GM12878 (cell line): ENCODE measurements at places on chromosomes 12 and 14. TPM values are rescaled to one million over a fixed set of nuclear protein-coding genes. Genes with fewer than 3 reads are reported as not detected.
A peak's percentile ranks its signal among the peaks of the same experiment; 100 is the strongest.

GRCh38 chr14:74583689-74584434, 28.2 kb downstream of the LTBP2 start:
- no peak for DNase-seq

GRCh38 chr12:4526923-4527546, 11.7 kb upstream of the RAD51AP1 start:
- DNase-seq = no peak

The C12orf50 gene
- not detected in 2 replicates for polyA plus RNA-seq

DNA sequence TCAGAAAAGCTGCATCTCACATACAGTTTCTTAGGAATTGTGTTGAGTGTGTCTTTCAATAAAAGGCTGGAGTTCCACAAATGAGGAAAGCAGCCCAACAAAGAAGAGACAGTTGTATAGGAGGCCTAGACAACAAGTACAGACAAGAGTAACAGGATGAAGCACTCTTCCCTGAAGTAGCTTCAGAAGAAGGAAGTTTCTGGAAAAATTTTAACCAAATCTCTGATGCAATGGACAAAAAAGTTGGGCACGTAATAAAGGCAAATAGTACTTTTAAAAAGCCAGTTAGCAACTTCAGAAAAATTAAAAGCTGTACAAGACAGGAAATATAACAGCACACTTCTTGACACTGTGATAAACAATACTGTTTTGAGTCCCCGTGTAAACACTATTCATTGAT, 134.1 kb upstream of the PLEKHG7 start:
- DNase-seq = no peak

DNA sequence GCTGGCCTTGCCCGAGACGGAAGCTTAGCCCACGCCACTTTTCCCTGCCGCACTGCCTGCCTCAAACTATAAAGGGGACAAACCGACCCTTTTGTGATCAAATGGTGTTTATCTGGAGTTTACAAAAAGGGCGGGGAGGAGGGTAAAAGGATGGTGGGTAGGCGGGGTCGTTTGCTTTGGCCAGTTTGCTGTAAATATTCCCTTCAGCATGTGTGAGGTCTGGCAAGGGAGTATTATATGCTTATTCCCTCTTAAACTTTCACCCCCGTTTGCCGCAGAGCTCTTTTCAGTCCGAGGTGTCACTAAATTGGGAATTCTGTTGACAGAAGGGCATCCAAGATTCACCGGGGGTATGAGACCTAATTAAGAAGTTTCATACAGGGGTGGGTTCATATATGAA, 3.8 kb upstream of the TBX3 start:
- DNase-seq = no peak

DNA sequence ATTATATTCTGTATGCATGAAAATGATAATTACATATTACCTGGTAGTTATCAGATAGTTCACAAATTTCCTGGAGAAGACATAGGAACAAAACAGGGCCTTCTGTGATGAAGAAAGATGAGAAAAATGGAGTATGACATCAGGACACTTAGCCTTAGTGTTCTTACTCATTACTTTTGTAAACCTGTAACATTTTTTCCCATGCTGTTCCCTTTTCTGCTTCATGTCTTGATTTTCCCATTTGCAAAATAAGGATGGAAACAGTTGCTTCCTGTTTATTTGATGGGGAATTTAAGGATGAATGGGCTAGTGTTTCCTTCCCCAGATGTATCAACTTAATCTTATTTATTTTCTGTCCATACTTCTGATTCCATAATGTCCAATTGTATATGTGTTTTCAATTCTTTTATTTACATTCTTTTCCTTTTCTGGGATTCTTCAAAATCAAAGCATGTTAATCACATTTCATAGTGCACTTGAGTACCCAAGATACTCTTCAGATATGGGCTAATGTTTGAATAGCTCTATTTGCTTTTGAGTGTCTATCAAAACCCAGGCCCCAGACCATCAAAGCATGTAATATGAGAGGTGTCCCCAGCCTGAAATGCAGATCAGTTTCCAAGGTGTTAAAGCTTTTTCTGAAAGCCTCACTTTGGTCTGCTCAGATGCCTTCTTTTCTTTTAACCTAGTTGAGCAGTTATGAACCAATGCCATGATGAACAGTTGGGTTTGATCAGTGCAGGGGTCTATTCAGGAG, 260.5 kb downstream of the RAD51B start:
- DNase-seq = no peak

DNA sequence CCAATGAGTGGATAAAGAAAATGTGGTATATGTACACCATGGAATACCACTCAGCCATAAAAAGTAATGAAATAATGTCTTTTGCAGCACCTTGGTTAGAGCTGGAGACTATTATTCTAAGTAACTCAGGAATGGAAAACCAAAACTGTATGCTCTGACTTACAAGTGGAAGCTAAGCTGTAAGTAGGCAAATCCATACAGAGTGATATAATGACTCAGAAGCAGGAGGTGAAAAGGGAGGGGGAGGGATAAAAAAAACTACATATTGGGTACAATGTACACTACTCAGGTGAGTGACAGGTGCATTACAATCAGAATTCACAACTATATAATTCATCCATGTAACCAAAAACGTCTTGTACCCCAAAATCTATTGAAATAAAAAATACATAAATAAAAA, 15.1 kb upstream of the CLEC1A start:
- no peak for DNase-seq

GRCh38 chr14:73472185-73473114, 14.1 kb upstream of the NUMB start:
- peak; percentile 57 for DNase-seq

The ADAMTS20 gene
- polyA plus RNA-seq = not detected in 2 replicates

GRCh38 chr14:36857842-36858445, 196.3 kb downstream of the PAX9 start:
- no peak for DNase-seq

- DNase-seq = no peak
Measured at GRCh38 chr12:122235741-122236140, 9.9 kb upstream of the DIABLO start.

GRCh38 chr12:48192861-48193260, 9.4 kb downstream of the CCDC184 start:
- no peak for DNase-seq

GRCh38 chr14:23365036-23365731, at the start of gene EFS:
Gene EFS (minus strand): TSS chr14:23365172. CDS start chr14:23365025, 147 bp downstream.
- no peak for DNase-seq

DNA sequence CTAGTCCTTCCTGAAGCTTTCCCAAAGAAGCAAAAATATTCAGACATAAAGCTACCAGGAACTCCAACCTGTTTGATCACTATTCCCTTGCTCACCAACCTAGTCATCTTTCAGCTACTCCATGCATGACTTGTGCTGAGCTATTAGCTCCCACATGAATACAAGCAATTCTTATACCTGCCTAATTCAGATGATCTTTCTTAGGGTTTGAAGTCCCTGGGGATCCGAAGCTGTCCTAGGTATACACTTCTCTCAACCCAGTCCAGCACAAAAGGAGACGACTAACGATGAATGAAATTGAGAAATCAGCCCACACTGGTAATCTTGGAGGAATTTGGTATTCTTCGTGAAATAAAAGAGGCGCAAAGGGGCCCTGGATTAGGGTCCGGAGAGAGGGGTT, 631 bp upstream of the PTGR2 start:
- DNase-seq = no peak

DNA sequence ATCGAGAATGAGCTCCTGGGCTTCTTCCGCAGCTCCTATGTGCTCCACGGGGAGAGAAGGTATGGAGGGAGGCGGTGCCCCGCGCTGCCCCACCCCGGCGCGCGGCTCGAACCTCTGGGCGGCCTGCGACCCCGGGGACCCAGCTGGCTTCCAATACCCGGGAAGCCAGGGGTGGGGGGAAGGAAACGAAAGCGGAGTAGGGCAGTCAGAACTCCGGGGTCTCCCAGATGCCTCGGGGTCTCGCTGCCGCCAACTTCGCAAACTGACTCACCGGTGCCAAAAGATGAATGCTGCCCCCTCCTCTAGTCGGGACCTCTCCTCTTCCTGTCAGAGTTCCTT, 1.3 kb downstream of the TRHDE start:
- DNase-seq = no peak

GRCh38 chr14:91245029-91245428, 525 bp upstream of the GPR68 start:
- no peak for DNase-seq

GRCh38 chr12:108777156-108777555, 45.8 kb upstream of the CORO1C start:
- no peak for DNase-seq

DNA sequence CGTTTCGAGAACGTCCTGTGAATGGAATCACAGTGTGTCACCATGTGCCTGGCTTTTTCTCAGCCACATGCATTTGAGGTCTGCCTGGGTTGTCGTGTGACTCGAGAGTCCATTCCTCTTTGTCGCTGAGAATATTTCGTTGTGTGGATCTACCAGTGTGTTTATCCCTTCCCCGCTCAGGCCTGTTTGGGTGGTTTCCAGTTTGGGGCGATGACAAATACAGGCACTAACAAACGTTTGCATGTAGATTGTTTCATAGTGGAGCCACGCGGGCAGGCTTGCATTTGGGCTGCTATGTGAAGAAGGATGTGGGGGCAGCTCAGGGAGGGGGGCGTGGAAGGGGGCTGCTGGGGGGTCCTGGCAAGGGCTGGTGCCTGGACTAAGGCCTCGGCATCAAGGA, 14.1 kb downstream of the RIN3 start:
- no peak for DNase-seq

- no peak for DNase-seq
Measured at GRCh38 chr12:66829660-66830325, 150.9 kb upstream of the GRIP1 start.

The GARIN6 gene
- polyA plus RNA-seq = not detected in 2 replicates

The CLEC4A gene
- 0.79 and 0.91 TPM in 2 replicates for polyA plus RNA-seq

The AQP2 gene
- polyA plus RNA-seq = not detected in 2 replicates

The CAPZA3 gene
- polyA plus RNA-seq = not detected in 2 replicates

DNA sequence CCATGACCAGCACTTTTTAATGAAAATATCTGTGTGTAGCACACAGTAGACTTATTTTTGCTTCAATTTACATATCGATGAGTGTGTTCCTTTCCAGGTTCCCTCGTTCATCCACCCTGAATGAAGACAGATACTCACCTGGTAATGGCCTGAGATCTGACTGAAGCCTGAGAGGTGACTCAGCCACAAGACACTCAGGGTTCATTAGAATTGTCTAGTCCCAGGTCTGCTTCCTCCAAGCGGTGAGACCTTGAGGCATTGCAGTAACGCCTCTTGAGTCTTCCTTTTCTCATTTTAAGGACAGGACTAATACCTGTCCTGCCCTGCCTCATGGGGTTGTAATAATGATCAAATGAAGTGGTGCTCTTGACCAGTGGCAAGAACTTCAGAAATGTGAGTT, 11.5 kb upstream of the KCNK13 start:
- no peak for DNase-seq

GRCh38 chr14:93940437-93940836, 13.3 kb downstream of the FAM181A start:
- DNase-seq = no peak

The PTGER2 gene
- 0.13 and 0.17 TPM in 2 replicates for polyA plus RNA-seq

DNA sequence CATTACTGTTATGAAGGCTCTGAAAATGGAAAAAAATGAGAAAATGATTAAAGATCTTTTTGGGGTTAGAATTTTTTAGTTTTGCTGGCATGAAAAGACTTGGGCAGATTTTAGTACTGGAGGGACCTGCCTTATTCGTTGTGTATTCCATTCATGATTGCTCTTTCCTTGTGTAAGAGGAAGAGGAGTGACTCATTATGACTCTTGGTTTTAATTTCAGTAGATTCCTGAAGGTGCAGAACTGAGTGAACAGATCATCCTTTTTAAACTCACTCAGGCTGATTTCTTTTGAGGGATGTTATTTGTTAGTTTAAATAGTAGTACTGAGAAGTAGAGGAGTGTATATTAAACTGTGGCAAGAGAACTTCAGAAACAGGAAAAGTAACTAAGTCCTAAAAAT, 41.6 kb downstream of the AKAP6 start:
- DNase-seq = no peak

The PLEKHD1 gene
- polyA plus RNA-seq = not detected in 2 replicates

The VPS33A gene
- polyA plus RNA-seq = 30.4 and 32.1 TPM in 2 replicates

GRCh38 chr12:95738024-95738611, 52.4 kb downstream of the NTN4 start:
- DNase-seq = no peak

The ZFC3H1 gene
- 21.0 and 23.5 TPM in 2 replicates for polyA plus RNA-seq

The IKZF4 gene
- polyA plus RNA-seq = 0.91 and 1.1 TPM in 2 replicates

The RNASE7 gene
- not detected in 2 replicates for polyA plus RNA-seq

GRCh38 chr14:75254901-75255584, 23.6 kb upstream of the FOS start:
- DNase-seq = no peak

The CD27 gene
- polyA plus RNA-seq = 127 and 134 TPM in 2 replicates

The ACSM4 gene
- not detected in 2 replicates for polyA plus RNA-seq

DNA sequence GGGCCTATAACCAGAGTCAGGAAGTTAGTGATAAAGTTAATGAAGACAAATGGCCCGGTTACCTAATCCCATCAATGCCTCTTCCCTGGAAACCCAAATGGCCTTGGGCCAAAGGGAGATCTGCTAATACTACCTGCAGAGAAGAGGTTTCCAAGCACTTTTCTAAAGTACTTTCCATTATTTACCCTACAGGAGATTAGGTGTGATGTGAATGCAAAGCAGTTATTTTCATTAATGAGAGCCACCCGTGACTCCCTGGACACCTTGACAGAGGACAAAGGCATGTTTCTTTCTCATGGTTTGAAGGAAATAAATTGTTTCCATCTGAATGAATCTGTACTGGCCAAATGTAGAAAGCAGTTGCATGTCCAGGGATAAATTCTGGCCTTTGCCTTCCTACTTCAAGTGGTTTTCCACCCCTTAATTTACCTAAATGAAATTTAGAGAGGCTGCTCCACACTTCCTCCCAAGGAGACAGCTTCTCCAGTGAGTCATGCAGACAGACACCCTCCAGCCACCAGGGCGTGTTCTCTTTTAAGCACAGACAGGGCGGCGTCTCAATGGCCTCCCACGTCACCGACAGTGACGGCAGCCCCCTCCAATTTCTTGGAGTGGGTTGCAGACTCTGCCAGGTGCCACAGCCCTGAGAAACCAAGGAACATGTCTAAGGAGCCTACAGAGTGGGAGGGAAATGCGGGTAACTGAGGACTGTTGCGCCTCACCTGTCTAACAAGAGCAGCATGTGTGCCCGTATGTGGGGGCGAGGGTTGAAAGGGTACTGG, 43.9 kb upstream of the GNPNAT1 start:
- DNase-seq = no peak

- DNase-seq = no peak
Measured at GRCh38 chr12:68491204-68491960, 119.3 kb upstream of the RAP1B start.

- DNase-seq = no peak
Measured at GRCh38 chr14:103204852-103205540, 81.7 kb downstream of the TNFAIP2 start.
